ENCODE measurements at places on chromosomes 2 and 18.
A peak's percentile ranks its signal among the peaks of the same experiment; 100 is the strongest.

DNA sequence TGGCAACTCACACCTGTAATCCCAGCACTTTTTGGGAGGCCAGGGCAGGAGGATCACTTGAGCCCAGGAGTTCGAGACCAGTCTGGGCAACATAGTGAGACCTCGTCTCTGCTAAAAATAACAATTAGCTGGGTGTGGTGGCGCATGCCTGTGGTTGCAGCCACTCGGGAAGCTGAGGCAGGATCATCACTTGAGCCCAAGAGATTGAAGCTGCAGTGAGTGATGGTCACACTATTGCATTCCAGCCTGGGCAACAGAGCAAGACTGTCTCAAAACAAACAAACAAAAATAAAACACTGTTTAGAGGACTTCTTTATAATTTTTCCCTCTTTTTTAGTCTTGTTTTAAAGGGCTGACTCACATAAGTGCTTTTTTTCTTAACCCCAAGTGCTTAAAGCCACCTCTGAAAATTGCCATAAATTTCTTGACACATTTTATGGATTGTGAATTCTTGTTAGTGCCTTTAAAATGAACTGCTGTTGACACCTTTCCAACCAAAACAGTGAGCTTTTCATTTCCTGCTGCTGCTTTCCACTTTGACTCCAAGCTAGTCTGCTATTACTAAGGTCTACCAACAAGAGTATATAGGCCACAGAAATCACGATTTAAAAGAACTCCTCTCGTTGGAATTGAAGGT is 41.7 kb downstream of the CYP20A1 start:
- peak; percentile 5 for DNase-seq

DNA sequence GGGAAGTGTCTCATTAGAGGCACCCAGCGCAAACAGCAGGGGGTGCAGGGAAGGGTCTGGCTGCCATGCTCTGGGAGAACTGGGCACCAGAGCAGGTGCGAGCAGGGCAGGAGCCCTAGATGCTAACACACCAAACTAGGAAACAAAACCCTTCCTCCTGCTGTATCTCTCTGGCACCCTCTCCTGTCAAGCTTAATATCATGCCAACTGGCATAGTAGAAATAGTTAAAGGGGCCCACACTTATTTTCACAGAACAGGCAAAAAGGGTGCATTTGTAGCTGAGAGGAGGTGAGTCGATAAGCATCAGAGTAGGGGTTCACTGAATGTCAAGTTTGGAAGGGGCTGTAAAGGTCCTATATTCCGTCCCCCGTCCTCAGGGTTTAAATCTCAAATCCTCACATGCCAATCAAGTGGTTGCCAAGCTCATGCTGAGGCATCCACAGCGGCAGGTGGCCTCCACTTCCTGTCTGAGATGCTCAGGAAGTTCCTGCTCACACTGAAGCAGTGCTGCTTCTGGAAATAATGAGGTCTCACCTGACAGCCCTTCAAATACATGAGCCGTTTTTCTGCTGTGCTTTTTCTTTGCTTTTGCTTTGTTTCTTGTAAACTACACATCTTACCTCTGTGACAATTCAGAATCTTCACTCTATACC is 14.9 kb upstream of the ACKR3 start:
- no peak for DNase-seq

DNA sequence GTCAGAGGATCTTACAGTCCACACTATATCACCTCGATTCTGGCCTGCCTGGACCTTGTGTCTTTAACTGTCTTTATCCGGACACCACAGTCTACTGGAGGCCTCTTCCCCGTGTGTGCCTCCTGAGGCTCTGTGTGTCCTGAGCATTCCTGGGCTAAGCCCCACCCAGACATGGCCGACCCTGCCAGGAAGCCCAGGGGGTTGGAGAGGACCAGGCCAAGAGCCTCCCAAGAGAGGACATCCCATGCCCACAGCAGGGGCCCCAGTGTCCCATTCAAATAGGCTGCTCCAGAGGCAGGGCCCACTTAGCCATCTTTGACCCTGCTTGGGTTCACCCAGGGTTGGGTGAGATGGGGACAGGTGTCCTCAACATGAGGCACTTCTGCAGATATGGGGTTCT is 84.7 kb upstream of the OTOS start:
- DNase-seq, result no peak

- DNase-seq, result no peak
These were observed 122.1 kb upstream of the RBMS1 start for GRCh38 chr2:160615706-160616105.

- peak; percentile 20 for DNase-seq
These were observed 182.7 kb downstream of the RPIA start for GRCh38 chr2:88874063-88874657.

- no peak for DNase-seq
These were observed 29.6 kb upstream of the CYBRD1 start for GRCh38 chr2:171492664-171493063.
